ENCODE measurements at places on chromosomes 1 and 21.

DNA sequence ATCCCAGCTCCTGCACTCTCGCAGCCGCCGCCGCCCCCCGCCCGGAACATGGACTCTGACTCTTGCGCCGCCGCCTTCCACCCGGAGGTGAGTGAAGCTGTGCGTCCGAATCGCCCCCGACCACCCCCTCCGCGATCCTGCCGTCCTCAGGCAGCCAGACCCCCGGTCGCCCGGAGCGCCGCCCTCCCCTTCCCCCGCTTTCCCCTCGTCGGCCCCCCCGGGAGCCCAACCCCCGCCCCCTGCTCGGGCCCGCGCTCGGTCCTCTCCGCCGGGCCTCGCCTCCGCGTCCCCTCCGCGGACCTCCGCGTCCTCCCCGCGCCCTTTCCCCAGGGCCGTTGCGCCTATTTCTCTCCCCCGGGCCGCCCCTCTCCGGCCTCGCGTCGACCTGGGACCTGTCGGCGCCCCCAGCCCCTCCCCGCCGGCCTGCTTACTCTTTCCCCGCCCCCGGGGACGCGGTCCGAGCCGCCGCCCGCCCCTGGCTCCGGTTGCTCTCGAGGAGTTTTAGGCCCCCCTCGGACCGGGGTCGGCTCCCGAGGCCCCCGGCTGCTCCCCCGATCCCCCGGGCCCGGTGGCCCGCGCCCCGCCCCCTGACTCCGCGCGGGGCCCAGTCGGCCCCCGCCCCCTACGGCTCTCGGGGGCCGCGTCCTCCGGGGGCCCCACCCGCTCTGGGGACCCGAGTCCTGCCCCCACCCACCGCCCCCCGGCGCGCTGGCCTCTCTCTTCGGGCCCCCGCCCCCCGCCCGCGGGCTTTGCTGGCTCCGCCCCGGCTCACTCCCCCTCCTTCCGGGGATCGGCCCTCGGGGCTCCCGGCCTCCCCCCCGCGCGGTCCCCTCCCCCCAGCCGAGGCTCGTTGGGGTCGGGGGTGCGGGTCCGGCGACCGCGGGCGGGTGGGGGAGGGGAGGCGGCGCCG lies 743 bp downstream of the PHF13 start:
- peak; percentile 42 for DNase-seq

GRCh38 chr1:91537281-91537986 lies 36.8 kb downstream of the CDC7 start:
- DNase-seq: no peak

DNA sequence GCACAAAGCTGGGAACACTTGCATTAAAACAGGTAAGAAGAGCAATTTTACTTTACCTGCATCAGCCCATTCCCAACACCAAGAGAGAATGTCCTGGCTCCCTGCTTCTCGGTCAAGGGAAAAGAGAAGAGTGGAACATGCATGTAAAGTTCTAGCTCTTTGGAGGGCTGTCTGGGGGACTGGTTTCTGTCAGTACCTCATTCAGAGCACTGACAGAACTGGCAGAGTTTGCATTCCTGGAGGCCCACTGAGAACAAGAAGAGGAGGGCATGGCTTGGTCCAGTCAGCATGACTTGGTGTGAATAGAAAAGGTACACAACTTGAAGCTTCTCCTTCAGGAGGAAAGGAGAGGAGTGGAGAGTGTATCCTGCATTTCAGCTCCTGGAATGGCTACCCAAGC lies 83.9 kb downstream of the LRRC7 start:
- DNase-seq: no peak

DNA sequence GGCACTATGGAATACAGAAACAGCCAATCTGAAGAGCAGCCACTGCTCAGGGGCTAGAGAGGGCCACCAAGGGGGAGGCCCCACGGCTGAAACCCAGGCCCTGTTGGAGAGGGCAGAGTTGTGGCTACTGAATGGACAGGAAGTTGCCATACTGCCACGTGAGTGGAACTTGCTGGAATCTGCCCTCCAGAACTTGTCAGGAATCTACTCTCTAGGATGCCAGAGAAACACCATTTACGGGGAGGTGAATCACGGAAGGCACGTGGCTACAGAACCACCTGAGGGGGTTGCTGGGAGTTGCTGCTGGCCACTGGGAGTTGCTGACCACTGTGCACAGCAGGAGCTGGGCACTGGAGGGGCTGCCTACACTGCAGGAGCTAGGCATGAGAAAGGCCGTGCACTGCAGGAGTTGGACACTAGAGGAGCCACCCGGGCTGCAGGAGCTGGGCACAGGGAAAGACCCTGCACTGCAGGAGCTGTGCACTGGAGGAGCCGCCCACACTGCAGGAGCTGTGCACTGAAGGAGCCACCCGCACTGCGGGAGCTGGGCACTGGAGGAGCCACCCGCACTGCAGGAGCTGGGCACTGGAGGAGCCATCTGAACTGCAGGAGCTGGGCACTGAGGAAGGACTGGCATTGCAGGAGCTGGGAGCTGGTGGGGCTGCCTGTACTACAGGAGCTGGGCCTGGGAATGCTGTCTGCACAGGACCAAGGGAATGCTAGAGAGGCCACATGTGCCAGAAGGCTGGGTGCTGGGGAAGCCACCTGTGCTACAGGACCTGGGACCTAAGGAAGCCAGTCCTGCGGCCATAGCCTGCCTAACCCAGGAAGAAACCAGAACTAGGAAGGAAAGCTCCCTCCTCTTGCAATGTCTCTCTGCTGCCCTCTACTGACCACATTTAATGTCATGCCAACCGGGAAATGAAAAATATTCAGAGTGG lies 343.4 kb downstream of the MATN1 start:
- peak; percentile 70 for DNase-seq

GRCh38 chr1:246897302-246897701 lies 34.4 kb downstream of the AHCTF1 start:
- no peak for DNase-seq

DNA sequence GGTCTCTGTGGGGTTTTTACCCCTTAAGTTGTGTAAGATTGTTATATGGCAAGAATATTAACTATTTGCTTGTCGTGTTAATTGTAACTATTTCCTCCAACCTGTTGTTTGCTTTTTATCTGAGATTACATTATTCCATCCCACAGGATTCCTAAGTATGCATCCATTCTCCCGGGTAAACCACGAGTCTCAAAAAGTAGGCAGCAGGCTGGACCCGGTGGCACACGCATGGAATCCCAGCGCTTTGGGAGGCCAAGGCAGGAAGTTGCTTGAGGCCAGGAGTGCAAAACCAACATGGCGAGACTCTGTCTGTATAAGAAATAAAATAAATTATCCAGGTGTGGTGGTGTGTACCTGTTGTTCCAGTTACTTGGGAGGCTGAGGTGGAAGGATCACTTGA lies 12.6 kb upstream of the RSPO1 start:
- DNase-seq: no peak

- no peak for DNase-seq
Observed at GRCh38 chr1:9296850-9297249, 4.2 kb downstream of the SPSB1 start.

DNA sequence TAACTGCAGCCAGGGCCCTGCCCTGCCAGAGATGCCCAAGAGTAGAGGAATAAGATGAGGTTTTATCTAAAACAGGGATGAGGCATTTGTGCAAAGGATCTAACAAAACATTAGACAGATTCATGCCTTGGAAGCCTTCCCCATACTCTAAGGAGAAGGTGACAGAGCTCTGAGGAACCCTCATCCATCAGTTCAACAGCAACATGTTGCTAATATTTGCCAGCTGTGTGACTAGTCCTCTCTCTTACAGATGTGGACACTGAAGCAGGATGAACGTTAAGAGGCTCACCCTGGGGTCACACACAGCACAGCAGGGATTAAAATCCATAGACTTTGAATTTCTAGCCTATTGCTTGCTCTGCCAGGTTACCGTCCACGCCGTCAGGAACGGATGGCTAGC lies 99.0 kb downstream of the ZBTB18 start:
- DNase-seq: no peak

GRCh38 chr1:159977364-159978106 lies 23.5 kb upstream of the SLAMF9 start:
- DNase-seq: no peak

GRCh38 chr1:165397944-165398343 lies 41.4 kb upstream of the LMX1A start:
- no peak for DNase-seq

GRCh38 chr1:19647643-19648042 lies 3.5 kb downstream of the NBL1 start:
- DNase-seq: no peak

- no peak for DNase-seq
Observed at GRCh38 chr1:187409341-187409740, 580.6 kb downstream of the PLA2G4A start.

GRCh38 chr1:21669258-21670058 lies at the start of gene RAP1GAP:
Gene RAP1GAP, minus strand, starts transcription at chr1:21669357. Its CDS starts 49,325 bp downstream, at chr1:21620032.
- DNase-seq: peak; percentile 70

GRCh38 chr1:226938903-226939437 lies 1.1 kb upstream of the COQ8A start:
- DNase-seq: no peak

- no peak for DNase-seq
Observed at GRCh38 chr1:66372522-66373101, 161.3 kb upstream of the SGIP1 start.

GRCh38 chr1:166036092-166036491 lies 130.7 kb downstream of the FAM78B start:
- no peak for DNase-seq

DNA sequence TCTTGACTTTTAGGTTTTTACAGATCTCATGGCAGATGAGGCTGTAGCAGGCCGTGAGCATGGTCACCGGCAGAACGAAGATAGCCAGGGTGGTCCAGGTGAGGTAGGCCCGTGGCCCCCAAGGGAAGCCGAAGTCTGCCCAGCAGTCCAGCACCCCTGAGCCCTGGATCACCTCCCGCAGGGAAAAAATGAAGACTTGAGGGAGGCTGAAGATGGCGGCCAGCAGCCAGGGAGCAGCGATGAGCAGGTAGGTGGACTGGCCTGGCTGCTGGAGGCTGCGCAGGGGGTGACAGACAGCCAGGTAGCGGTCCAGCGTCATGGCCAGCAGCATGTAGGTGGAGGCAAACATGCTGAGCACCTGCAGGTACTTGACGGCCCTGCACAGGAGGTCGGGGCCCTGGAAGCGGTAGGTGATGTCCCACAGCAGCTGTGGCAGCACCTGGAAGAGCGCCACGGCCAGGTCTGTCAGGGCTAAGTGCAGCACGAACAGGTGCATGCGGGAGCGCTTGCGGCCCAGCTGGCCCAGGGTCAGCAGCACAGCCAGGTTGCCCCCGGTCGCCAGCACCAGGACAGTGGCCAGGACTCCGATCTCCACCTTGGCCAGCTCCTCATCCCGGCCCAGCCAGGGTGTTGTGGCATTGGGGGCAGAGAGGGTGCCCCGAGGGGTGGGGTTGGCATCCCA lies 856 bp downstream of the AVPR1B start:
- DNase-seq: no peak

DNA sequence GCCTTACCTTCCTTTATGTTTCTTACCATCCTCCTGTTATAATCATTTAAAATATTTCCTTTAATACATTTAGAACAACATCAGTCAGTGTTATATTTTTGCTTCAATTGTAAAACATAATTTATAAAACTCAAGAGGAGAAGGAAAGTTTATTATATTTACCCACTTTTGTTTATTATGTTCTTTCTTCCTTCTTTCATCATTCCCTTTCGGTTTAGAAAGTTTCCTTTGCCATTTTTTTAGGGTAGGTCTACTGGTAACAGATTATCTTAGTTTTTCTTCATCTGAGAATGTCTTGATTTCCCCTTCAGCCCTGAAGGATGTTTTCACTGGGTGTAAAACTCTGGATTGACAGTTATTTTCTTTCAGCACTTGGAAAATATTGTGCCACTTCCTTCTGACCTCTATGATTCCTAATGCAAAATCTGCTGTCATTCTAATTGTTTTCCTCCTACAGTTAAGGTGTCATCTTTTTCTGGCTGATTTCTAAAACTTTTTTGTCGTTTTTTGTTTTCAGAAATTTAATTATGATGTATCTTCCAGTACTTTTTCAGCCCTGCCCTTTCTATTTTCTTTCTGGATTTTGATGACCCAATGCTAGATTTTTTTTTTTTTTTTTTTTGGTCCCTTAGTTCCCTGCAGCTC lies 25.0 kb downstream of the PTPN22 start:
- DNase-seq: no peak
